ENCODE measurements at places on chromosomes 12 and 14. TPM values are rescaled to one million over a fixed set of nuclear protein-coding genes. Genes with fewer than 3 reads are reported as not detected.

DNA sequence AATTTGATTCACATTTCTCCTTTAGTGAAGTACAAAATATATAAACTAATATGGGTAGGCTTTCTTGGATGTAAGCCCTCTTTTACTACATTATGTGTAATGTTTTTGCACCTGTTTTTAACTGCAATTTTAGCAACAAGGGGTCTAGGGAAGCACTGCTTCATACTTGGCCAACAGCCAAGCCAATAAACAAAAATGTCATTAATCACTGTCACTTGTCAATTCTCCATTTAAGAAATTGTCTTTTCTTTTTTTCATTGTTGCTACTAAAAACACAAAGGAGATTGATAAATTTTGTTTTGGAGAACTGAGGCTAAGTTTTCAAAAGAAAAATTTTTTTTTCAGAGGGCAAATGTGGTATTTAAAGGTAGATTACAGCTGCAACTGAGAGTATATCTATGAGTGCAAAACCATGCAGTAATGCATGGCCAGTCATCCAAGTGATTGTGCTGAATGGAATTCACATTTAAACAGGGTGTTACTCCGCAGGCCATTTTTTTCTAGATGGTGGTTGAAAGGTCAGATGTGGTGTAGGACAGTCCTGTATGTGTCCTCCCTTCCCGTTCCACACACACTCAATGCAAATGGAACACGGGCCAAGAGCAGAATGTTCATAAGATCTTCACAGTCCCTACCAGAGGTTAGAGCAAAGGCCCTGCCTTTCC, 503.0 kb upstream of the LMO3 start:
- no peak for DNase-seq

GRCh38 chr12:26238341-26239121, 43.2 kb downstream of the SSPN start:
- no peak for DNase-seq

GRCh38 chr12:17381211-17381610, 708.8 kb downstream of the RERGL start:
- no peak for DNase-seq

- no peak for DNase-seq
These were observed 74.9 kb downstream of the PCNX1 start for GRCh38 chr14:70982200-70982599.

PCBP2 gene
- polyA plus RNA-seq = 1,109 TPM

Measured in right renal cortex interstitium (tissue), 3 donors.